ENCODE measurements at places on chromosomes 5 and 9.

DNA sequence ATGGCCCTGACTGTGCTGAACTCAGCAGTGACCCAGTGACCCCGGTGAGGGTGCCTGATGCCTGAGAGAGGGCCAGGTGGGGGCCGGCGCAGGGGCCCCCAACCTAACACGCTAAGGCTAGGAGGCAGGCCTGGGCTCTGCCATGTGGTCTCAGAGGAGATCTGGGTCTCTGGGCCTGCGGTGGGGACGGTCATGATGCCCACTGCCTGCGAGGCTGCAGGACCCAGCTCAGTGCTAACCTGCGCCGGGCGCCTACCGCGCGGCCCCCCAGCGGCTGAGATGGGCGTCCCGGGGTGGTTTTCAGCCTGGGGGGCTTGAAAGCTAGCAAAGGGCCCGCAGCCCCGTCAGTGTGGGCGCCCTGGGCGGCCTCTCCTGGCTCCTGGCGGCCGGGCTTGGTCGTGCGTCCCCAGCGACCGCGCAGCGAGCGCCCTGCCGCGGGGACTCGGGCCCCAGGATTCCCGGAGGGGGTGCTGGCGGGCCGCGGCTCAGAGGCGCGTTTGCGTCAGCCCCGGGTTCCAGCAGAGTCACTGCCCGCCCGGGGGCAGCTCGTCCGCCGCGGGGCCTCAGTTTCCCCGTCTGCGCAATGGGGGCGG, 2.5 kb downstream of the EGFL7 start:
- DNase-seq, result no peak

DNA sequence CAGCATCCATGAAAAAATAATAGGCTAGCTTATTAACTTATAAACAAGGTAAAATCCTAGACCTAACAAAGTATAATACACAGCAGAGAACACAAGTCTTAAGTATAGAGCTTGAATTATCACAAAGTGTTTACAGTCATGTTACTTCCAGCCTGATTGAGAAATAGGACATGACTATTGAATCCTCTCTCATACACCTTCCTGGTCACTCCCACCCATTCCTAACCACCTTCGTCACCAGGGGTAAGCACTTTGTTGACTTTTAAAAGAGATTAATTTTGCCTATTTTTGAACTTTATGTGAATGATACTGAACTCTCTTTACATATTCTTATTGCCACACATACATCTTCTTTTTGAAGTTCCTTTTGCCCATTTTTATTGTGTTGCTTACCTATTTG, 325.8 kb downstream of the PJA2 start:
- DNase-seq, result no peak

- no peak for DNase-seq
Observed at GRCh38 chr5:110751902-110752762, 13.3 kb downstream of the SLC25A46 start.

GRCh38 chr5:115306011-115306536, 9.6 kb upstream of the CCDC112 start:
- DNase-seq, result no peak

DNA sequence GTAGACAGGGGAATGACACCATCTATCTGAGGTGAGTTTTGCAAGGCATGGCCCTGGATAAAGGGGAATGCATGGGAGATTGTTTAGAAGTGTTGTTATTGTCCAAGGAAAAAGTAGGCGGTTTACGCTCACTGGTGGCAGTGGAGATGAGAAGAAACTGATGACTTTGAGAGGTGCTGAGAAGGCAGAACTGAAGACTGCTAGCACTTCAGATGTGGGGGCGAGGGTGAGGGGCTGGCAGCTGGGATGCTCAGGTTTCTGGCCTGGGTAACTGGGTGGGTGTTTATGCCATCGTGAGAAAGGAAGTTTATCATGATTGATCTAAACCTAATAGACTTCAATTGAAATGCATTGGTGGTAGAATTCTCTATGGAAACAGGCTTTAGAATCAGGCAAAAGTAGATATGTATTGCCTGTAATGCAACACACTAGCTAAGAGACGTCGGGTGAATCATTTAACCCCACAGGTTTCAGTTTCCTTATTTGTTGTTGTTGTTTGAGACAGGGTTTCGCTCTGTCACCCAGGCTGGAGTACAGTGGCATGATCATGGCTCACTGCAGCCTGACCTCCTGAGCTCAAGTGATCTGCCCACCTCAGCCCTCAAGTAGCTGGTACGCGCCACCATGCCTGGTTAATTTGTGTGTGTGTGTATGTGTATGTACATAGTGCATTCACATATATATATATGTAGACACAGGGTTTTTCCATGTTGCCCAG, 123.5 kb downstream of the SLC24A2 start:
- DNase-seq, result peak; percentile 2

GRCh38 chr5:112653638-112654205, 84.0 kb upstream of the APC start:
- no peak for DNase-seq

GRCh38 chr5:170681013-170681433, 102.5 kb upstream of the GABRP start:
- peak; percentile 41 for DNase-seq

GRCh38 chr5:139669662-139670368, 21.7 kb downstream of the CXXC5 start:
- no peak for DNase-seq

DNA sequence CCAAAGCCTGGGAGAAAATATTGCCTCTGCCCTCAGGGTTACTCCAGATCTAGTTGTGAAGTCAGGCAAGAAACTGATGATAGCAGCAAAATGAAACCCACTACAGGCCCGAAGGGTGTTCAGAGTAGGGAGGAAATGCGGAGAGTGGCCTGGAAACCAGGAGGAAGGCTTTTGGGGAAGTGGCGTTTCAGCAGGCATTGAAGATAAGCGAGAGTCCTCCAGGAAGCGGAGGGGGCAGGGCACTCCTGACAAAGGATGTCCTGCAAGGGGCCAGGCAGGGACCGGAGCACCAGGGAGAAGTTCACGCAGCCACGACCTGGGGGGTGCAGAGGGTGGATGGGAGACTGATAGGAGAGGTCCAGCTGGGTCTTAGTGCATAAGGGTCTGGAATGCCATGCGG, 7.8 kb upstream of the FOXI1 start:
- no peak for DNase-seq

DNA sequence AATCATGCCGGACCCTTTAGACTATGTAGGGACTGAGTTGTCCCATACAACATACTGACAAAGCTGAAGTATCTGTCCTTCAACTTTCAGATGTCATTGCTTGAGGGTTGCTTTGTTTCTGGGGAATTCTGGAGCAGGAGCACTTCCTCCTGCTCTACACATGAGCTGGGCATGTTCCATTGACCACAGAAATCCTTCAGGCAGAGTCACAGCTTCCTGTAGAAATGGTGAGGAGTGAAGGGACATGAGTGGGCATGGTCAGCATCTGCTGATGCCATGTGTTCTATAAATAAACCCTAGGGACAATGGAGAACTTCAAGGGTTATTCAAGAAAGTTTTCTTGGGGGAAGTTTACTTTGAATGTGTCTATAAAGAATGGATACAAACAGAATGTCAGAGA, 296.6 kb upstream of the FBXL7 start:
- DNase-seq, result no peak

DNA sequence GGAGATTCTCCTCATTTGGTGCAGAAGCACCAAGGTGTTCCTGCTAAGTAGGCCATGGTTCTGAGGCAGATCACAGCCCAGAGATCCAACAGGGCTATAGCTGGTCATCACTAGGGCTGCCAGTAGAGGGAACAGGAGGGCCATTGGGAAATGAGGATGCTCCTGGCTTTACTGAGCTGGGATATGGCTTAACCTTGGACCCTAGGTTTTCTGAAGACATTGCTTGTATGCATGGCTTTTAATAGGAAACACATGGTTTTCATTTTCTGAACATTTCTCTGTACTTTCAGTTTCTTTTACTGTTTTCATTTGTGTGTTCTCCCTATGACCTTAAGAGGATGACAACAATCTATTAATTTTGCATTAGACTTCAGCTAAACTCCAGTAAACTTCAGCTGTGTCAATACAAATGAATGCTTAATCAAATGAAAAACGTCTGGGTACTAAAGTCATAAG, at the start of gene IFNW1:
IFNW1 (minus strand) TSS at position 406 of the 456 bp plus-strand sequence; CDS start at position 144, 262 bp downstream.
- no peak for DNase-seq

DNA sequence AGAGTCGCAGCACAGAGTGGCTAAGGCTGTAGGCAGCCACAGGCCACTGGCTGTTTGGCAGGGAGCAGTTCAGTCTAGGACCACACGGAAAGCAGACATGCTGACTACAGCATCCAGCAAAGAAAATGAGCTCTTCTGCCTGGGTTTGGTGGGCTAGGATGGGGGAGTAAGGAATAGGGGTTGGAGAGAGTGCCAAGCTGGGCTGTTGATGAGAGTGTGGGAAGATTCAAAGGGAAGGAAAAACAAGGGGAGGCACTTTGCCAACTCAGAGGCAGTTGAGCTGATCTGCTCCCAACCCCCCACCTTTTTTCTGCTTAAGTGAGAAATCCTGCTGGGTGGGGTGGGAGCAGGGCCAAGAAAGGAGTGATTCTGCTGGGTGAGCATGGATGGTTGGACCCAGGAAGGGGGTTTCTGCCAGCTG, 35.9 kb downstream of the SVEP1 start:
- no peak for DNase-seq

GRCh38 chr5:133113331-133114061, 61.7 kb downstream of the HSPA4 start:
- peak; percentile 70 for DNase-seq

- no peak for DNase-seq
Observed at GRCh38 chr5:159444441-159445082, 114.3 kb upstream of the IL12B start.

GRCh38 chr5:58622936-58623871, 40.3 kb downstream of the RAB3C start:
- DNase-seq, result no peak

GRCh38 chr5:155064580-155064979, 51.0 kb downstream of the KIF4B start:
- DNase-seq, result no peak

DNA sequence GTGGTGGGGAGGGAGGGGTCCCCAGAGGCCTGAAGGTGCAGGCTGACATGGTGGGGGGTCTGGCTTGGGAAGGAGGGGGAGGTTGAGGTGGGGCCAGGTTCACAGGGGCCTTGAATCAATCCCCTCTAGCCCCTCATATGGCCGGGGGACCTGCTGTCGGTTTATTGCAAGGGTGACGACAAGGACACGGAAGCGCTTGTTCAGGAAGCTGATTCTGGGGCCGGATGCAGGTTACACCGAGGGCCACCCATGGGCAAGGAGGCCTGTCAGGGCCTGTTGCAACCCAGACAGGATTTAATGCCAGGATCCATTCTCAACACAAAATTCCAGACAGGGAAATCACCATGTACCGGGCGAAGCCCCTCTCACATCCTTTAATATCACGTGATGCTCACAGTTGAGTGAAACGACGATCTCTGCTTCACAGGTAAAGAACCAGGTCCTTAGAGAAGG, 41.6 kb upstream of the SYNPO start:
- DNase-seq, result no peak

DNA sequence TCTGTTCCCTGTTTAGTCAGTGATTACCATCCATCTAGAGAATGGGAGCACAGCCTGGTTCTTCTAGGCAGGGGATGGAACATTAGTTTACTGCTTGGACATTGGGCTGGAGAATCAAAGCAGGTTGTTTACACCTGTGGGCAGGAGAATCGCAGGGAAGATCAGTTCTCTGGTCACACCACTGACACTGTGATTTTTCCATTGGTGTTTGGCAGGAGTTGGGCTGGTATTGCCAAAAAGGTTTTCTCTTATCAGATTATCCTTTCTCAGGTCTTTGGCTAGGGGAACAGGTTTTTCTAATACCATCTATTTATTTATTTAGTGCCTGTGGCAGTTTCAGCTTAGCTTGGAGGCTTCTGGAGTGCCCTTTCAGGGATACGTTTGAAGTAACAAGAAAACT, 219.3 kb upstream of the GRIN3A start:
- no peak for DNase-seq

DNA sequence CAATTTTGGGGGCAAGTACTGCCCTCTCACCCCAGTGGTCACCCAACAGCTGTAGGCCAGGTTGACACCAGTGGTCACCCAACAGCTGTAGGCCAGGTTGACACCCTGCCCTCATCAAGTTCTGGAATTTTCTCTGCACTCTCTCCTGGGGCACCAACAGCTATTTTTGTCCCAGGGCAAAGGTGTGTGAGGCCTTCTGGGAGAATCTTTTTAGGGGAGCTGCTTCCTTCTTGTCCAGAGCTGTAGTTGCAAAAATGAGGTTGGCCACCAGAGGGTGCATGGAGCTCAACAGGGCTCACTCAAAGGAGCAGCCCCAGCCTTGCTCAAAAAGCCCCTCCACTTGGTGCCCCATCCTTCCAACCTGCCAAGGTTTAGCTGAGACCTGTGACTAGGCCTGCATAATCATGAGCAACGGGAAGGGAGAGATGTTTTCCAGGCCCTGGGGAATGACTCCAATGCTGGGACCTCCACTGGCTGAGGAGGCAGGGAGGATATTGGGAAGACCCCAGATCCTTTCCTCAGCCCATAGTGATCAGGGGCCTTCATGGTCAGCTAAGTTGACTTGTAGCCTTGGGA, 10.6 kb upstream of the P4HA2 start:
- DNase-seq, result peak; percentile 84

GRCh38 chr9:90861826-90862740, 60.5 kb downstream of the SYK start:
- no peak for DNase-seq

DNA sequence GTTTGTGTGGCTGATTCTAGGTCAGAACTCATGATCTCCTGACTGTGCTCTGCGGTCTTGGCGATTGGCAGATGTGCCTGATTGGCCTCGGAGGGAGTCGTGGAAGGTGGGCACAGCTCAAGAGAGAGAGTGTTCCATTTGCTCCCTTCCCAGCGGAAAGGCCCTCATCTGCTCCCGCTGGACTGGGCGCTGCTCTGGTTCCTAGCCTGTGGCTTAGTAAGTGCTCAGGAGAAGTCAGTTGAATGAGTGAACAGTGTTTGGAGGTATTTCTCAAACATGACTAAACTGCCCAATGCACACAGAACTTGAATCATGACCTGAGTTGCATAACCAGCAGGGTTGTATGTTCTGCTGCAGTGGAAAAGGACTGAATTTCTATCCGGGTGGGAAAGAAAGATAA, 120.2 kb upstream of the PITX1 start:
- no peak for DNase-seq

DNA sequence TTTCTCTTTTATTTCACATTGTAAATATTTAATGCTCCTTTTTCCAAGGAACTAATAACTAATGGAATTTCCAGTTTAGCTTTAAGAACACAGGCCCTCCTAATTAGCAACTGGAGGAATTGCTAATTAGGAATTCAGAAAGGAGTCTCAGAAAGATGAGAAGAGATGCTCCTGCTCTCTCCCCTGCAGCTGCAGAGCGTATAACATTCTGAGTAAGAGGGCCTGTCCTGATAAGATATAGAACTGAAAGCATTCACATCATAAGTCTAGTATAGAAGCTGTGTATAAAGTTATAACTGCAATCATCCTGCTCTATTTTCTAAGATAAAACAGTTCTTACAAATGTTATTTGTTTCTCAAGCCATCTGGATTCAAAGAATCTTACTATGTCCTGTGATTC, 83.2 kb downstream of the DTWD2 start:
- no peak for DNase-seq

DNA sequence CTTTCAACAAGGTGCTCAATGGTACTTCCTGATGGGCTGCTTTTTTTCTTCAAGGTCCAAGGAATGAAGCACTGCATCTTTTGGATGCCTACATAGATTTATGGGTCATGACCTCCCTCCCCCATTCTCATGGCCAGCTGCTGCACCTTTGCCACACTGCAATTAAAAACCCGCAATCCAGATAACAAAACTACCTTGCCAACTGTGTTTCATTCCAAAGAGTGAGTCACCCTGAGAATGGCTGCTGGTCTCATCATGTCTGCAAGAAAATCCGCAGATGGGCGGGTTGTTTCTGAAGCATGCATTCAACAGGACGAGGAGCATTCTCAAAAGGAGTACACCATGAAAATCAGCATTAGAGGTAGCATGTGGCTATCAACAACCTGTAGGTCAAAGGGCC, 139.8 kb downstream of the ELAVL2 start:
- DNase-seq, result no peak

- DNase-seq, result no peak
Observed at GRCh38 chr9:108972626-108973209, 38.5 kb downstream of the ABITRAM start.
